IPS DF 19.7 (cell line): ENCODE measurements at places on chromosomes 11 and 22.

DNA sequence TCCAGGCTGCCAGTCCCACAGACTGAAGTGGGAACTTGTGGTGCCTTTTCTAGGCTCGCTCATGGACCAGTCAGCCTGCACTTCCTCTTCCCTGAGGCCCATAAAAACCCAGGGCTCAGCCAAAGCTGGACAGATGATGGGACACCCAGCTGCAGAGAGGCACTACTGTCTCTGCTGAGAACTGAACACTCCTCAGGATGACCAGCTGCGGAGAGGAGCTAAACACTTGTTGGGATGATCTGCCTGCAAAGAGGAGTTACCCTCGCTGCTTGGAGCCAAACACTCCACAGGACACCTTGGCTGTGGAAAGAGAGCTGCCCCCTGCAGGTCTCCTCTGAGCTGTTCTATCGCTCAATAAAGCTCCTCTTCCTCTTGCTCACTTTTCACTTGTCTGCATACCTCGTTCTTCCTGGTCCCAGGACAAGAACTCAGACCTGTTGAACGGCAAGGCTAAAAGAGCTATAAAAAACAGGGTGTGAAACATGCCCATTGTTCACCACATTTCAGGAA is 465.5 kb downstream of the GUCY1A2 start:
- peak; percentile 1 for DNase-seq

DNA sequence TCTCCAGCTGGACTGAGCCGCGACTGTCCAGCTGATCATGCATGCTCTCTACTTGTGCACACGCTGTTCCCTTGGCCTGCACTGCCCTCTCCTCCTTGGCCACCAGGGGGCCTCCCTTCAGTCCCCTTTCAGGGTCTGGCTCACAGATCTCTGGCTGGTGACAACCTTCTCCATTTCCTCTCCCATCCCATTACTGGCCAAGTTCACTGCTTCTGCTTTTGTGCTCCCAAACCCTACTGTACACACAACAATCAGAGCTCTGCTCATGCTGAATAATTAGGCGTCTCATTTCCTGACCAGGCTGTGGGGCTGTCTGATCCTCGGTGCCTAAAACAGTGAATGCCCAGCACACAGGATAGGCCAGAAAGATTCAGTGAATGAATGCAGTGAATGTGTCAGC is 224.0 kb upstream of the NARS2 start:
- DNase-seq = peak; percentile 35

GRCh38 chr11:47904048-47904447 is 55.9 kb upstream of the NUP160 start:
- no peak for DNase-seq

DNA sequence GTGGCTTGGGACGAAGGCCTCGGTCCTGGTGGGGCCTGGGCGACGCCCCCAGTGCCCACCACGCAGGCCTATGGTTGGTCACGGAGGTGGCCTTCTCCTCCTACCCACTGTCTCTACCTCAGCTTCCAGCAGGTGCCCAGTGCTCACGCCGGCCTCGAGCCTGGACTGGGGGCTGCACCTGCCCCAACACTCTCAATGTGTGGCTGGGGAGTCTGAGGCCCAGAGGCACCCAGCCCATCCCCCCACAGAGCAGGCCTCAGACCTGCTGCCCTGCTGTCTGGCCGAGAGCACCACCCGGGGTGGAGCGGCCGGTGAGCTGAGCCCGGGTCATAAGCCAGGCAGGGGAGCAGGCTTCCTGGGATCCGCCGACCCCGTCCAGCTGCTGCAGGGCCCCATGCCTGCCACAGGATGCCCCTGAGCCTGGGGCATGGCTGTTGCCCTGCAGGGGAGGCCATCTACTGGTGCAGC is 28.6 kb upstream of the MUC5AC start:
- no peak for DNase-seq

DNA sequence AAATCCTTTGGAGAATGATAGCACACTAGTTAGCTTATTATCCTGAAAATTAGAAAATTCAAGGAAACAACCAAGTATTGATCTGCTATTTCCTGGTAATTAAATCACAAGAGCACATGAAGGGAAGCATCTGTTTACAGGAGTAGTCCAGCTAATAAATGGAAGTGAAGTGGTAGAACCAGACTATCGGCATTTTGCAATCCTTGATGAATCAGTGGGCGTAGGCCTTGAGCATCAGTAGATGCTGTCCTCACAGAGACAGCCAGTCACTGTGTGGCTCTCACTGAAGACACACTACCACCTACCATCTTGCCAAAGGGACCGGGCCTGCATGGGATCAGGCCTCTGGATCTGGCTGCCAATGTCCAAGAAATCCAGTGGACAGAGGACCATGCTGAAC is 69.8 kb downstream of the FBLN1 start:
- DNase-seq = no peak

DNA sequence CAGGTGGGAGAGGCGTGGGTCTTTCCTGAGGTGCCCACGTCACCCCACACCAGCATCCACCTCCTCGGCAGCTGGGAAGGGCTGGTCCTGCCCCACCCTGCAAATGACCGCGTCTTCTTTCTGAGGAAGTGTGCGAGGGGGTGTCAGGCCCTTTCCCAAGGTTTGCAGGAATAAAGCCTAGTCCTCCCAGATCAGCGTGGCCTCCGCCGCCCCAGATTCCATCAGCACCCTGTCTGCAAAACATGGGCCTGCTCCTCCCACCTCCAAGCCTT is 14.4 kb upstream of the SLC39A13 start:
- no peak for DNase-seq
